Umbilical cord (tissue), 2 donors: ENCODE measurements at places on chromosomes 7 and 10.

DNA sequence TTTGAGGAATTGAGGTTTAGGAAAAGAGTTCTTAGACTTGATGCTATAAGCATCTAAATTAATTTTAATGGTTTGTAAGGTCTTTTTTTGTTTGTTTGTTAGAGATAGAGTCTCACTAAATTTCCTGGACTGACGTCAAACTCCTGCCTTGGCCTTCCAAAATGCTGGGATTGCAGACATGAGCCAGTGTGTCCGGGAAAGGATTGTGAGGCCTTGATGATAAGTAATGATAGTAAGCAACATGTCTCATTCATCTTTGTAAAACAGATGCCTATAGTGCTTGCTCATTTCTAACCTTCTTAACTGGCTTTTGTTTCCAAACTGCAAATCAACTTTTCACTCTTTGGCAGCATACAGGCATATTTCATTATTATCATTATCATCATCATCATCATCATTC, 176.0 kb upstream of the KCND2 start:
- DNase-seq, result no peak

GRCh38 chr7:140534743-140535142, 55.4 kb upstream of the MKRN1 start:
- no peak for DNase-seq

DNA sequence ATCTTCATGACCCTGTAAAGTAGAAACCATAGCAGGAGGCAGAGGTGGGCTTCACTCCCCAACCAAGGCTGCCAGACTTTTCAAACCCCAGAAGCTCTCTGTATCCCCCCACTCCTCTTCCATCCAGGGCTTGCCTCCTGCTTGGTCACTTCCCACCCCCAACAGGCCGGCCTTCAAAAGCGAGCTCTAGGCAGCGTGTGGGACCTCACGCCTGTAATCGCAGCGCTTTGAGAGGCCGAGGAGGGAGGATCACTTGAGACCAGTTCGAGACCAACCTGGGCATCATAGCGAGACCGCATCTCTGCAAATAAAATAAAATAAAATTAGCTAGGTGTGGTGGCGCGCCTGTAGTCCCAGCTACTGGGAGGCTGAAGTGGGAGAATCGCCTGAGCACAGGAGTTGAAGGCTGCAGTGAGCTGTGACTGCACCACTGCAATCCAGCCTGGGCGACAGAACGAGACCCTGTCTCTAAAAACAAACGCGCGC, 743 bp upstream of the POR start:
- DNase-seq, result no peak

GRCh38 chr7:124413029-124413428, 352.6 kb downstream of the GPR37 start:
- no peak for DNase-seq

DNA sequence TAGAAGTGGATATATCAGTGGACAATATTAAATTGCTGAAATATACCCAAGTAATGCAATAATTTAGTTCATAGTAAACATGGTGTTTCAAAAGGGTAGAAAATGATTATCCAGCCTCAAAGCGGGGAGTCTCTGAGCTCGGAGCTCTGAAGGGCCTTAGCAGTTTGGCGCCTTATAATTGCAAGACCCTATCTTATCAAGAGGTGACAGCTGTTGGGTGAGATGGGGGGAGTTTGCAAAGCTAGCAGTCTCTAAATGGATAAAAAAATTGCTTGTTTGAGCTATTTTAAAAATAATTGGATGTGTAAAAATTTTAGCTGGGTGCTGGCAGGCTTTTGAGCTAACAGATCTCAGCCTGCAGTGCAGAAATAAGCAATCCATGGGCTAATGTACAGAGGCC, 219.2 kb downstream of the CCSER2 start:
- DNase-seq, result no peak

GRCh38 chr10:82618007-82618406, 743.0 kb downstream of the NRG3 start:
- DNase-seq, result no peak

DNA sequence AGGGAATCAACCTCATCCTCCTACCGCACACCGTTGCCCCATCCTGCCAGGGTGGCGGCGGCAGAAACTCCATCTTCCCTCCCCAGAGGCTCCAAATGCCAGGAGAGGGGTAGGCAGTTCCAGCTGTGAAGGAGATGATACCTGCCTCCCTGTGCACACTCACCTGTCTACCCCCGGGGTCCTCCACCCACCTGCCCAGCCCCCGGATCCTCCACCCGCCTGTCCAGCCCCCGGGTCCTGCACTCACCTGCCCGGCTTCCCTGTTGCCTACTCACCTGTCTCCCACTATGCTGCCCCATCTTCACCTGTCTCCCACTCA, 13.4 kb upstream of the DNAAF5 start:
- DNase-seq, result no peak

DNA sequence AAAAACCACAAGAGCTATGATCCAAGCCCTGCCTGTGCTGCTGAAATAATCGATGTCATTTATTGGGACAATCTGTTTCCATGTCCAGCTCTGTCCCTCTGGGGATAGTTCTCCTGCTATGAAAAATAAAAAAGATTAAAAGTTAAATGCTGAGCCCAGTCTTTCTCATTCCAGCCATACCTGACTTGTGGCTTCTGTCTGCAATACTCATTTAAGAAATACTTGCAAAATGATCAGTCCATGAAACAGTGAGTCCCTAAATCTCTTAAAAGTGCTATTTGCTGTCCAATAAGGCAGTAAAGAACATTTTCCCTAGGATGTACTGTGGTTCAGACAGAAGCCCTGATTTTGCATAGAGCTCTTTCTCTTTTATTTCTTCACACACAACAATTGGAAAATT, 91.7 kb downstream of the SLC16A9 start:
- DNase-seq, result no peak

- DNase-seq, result peak; percentile 79
Measured at GRCh38 chr10:80462981-80463741, 9.1 kb downstream of the TSPAN14 start.

GRCh38 chr7:127592550-127592949, 986 bp upstream of the FSCN3 start:
- DNase-seq, result no peak

DNA sequence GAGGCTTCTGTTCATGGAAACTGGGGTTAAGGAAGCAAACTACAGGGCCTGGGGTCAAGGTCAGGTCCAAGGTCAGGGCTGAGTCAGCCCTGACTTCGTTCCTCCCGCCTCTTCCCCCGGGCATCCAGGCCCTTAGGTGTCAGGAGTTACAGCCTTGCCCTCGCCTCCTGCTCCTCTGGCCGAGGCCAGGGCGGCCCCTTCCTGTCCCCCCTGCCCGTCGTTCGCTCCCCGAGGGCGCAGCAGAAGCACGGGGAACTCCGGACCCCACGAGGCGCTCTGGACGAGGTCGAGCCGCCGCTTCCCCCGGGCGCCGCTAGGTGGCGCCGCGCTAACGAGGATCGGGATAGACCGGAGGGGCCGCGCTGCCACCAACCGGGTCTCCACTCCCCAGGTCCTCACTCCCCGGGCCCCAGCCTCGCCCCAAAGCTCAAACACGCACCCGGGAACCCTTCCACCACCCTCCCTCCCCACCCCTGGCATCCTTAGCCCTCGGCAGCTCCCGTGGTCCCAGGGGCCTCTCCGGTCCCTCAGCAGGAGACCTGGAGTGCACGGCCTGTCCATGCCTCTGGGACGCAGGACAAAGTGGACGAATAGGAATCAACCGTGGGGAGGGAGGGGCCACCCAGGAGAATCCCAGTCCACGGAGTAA, 59.2 kb upstream of the MYL10 start:
- DNase-seq, result peak; percentile 70

GRCh38 chr7:75567948-75568595, 76.0 kb downstream of the SPDYE5 start:
- DNase-seq, result no peak

DNA sequence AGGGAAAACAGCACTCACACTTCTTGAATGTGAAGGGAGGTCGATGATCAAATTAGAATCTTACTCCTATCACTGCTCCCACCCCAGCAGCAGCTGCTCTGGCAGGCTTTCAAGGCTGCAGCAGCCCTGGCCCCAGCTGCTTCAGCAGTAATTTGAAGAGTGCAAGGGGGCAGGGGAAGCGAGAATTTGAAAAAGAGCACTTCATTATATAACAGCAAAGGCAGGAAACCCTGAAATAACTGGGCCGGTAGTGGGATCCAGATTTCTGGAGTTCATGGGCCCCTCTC, 44.9 kb downstream of the MYPN start:
- peak; percentile 81 for DNase-seq

- no peak for DNase-seq
Measured at GRCh38 chr7:2483494-2483893, 7.3 kb upstream of the GRIFIN start.

DNA sequence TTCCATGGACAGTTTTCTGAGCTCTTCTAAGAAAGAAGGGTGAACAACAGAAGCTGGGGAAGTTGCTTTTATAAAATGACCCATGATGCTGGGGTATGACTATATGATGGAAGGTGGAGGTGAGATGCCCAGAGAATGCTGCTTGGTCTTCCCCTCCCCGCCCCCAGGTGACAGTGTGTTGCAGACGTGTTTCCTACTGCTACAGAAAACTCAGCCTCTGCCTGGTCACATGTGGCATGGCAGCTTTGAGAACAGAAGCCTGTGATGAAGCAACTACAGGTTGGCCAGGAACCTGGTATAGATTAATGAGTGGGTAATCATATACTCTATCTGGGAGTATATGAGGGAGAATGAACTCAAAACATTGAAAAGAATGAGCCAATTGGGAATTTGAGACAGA, 67.1 kb downstream of the MTURN start:
- no peak for DNase-seq

DNA sequence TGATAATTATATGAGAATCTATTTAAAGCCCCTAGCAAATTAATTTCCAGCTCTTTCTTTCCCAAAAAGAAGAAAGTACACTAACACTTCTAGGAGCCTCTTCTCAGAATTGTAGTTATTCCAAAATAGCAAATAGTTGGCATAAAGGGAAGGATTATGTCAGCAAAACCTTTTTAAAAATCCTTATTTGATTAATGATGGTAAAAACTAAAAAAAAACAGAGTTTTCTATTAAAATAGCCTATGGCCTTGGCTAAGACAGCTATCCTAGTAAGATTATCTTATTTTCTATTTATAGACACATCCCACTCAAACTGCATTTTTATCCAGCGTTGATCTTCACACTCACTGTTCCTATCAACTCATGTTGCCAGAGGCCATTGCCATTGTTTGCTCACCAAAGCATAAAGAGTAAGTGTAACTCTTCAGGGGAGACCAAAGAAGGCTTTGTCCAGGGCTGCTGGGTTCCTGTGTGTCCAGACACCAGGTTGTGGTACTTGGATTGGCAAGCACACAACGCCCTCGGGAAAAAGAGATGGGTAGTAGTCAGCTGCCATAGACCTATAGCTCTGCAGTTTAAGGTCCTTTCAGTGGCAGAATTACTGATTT, 31.5 kb downstream of the ACTA2 start:
- no peak for DNase-seq

GRCh38 chr10:96829029-96829773, 2.9 kb upstream of the LCOR start:
- DNase-seq, result no peak
